ENCODE measurements at places on chromosomes 4 and X. TPM values are rescaled to one million over a fixed set of nuclear protein-coding genes. Genes with fewer than 3 reads are reported as not detected.

- DNase-seq = no peak
Measured at GRCh38 chrX:132059973-132060540, 37.0 kb downstream of the STK26 start.

GRCh38 chr4:44661940-44662622, 10.7 kb upstream of the YIPF7 start:
- DNase-seq = no peak

- no peak for DNase-seq
Measured at GRCh38 chr4:113080050-113080449, 30.6 kb downstream of the ANK2 start.

GRCh38 chr4:7255488-7255881, 63.1 kb downstream of the SORCS2 start:
- DNase-seq = no peak

GRCh38 chr4:88333741-88334405, 44.8 kb upstream of the HERC6 start:
- DNase-seq = no peak

- DNase-seq = no peak
Measured at GRCh38 chrX:56744996-56745395, 16.0 kb downstream of the NBDY start.

DNA sequence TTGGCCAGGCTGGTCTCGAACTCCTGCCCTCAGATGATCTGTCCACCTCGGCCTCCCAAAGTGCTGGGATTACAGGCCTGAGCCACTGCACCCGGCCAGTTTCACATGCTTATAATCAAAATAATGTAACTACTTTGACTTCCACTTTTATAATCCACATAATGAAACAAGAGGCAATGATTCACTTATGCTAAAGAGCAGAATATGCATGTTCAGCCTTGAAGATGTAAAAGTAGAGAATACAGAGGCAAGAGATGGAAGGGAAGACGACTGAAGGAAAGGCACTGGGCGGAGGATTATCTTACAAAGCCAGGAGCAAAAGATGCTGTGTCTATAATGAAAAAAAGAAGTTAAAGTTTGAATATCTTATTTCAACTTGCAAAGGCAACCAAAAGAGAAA, 13.3 kb upstream of the ZNF518B start:
- DNase-seq = no peak

DNA sequence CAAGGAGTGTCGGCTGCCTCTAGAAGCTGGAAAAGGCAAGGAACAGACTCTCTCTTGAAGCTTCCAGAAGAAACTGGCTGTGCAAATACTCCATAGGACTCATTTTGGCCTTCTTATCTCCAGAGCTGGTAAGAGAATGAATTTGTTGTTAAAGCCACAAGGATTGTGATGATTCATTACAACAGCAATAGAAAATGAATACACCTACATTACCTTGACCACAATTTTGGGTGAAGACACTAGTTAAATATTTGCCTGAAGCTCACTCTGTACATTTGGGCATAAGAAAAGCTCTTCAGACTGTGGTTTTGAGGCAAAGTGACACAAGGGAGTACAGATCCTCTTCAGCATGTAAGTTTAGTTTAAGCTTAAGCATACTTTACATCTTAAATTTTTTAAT, 134.5 kb upstream of the TLL1 start:
- no peak for DNase-seq

DNA sequence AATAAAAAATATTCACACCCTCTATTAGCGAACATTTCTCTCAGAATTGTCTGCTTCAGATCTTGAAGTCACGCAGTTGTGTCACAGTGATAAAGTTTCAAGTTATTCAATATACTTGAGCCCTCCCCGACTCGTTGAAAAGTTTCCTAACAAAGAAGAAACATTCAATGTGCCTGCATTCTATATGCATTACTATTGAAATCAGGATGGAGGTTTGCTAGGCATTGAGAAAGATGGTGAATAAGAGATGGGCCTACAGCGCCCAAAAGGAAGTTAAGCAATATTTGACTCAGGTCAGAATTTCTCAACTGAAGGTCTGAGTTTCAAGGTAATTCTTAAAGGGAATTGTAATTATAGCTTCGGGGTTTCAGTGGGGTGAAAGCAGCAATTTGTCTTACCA, 6.1 kb downstream of the TCEANC start:
- no peak for DNase-seq

- DNase-seq = no peak
Measured at GRCh38 chrX:107684956-107685385, 56.7 kb downstream of the PRPS1 start.

- no peak for DNase-seq
Measured at GRCh38 chr4:130825284-130825683, 1729.3 kb downstream of the C4orf33 start.

GRCh38 chr4:153577053-153577452, 107.0 kb upstream of the TLR2 start:
- no peak for DNase-seq

DNA sequence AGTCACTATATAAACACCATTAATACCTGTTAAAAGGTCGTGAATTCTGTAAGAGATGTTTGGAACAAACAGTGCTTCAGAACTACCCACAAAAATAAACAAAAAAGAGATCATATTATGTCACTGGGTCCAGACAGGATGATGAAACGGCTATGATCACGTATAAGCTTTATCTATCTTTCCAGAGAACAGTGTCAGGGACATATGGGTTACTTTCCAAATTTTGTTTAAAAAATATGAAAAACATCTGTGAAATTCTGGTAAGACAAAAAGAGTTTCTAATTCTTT, 90.0 kb downstream of the SORBS2 start:
- DNase-seq = no peak

GRCh38 chrX:114344756-114345349, 239.0 kb upstream of the HTR2C start:
- DNase-seq = no peak

The SMIM10 gene
- total RNA-seq = not detected

The DCAF4L1 gene
- total RNA-seq = 0.07 TPM

The PCDH7 gene
- total RNA-seq = not detected

The ZNF157 gene
- 0.40 TPM for total RNA-seq
